ENCODE measurements at places on chromosomes 3 and 15.
A peak's percentile ranks its signal among the peaks of the same experiment; 100 is the strongest.

- no peak for DNase-seq
These were observed at the start of gene BOC for GRCh38 chr3:113211330-113212149. TSS of gene BOC (plus strand) at chr3:113211557. CDS start at chr3:113249803, 38,246 bp downstream.

- DNase-seq, result no peak
These were observed 82.9 kb downstream of the MYO9A start for GRCh38 chr15:72034859-72035650.

GRCh38 chr3:112629425-112629824 is 11.5 kb downstream of the CCDC80 start:
- DNase-seq, result no peak

GRCh38 chr3:124532071-124532470 is 198.2 kb upstream of the UMPS start:
- DNase-seq, result no peak

- DNase-seq, result no peak
These were observed 5.5 kb upstream of the CFAP100 start for GRCh38 chr3:126389112-126389793.

GRCh38 chr3:170180079-170180907 is 1.2 kb downstream of the PHC3 start:
- DNase-seq, result no peak

DNA sequence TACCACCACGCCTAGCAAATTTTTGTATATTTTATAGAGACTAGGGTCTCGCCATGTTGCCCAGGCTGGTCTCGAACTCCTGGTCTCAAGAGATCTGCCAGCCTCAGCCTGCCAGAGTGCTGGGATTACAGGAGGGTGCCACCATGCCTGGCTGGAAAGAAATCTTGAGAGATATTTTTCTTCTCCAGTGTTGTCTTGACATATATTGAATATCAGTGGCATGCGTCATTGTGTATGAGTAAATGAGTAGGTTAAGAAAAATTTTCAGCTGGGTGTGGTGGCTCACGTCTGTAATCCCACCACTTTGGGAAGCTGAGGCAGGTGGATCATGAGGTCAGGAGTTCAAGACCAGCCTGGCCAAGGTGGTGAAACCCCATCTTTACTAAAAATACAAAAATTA is 3.5 kb upstream of the PIF1 start:
- DNase-seq, result no peak

DNA sequence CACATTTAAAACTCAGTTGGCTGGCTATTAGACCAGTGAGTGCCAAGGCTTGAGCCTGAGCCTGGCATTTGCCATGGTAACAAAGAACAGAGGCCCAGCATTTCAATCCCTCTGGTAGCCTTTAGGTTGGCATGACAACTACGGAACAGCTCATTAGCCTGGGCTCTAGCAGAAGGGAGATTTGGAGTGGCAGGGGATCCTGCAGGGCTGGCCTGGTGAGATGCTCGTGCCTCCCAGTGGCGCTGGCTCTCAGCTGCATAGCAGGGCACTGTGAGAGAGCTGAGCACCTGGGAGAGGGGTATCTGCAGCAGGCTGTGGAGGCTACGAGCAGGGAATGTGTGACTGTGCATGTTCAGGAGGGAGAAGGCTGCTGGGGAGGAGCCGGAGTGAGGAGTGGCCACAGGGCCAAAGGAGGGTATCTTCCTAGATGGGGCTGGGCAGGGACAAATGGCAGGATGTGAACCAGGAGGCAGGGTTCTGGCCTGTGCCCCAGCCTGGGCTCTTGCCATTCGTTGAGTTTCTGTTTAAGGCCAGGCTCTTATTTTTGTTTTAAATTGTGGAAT is 5.6 kb upstream of the ABTB1 start:
- DNase-seq, result peak; percentile 76

DNA sequence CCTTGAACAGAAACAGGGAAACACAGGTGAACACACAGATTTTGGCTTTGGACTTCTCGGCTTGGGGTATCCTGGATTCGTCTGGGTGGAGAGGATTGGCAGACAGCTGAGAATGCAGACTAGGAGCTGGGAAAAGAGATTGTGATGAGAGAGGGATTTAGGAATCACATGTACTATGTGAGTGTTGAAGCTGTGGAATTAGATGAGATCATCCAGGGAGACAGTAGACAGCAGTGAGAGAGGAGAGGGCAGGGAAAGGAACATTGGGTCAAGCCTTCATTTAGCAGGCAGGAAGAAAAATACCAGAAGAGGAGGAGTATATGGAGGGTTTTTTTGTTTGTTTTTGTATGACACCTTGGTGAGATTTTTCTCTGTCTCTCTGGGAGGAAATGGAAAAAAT is 262.1 kb upstream of the TBL1XR1 start:
- DNase-seq, result no peak

DNA sequence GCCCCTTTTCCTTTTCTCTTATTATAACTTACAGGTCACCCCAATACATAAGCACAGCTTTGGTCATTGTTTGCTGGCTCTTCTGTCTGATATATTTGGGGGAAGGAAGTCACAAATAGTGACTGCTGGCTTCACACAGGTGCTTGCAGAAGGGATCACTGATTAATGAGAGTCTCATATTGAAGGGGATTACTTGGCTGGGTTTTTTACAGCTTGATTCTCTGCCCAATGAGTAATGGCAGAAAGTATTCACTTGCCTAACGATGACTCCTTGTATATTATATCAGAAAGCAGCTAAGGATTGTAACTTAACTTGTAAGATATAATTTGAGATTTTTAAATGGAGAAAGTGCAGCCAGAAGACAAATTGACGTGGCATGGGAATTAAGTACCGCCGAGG is 119.3 kb upstream of the PFN2 start:
- no peak for DNase-seq

DNA sequence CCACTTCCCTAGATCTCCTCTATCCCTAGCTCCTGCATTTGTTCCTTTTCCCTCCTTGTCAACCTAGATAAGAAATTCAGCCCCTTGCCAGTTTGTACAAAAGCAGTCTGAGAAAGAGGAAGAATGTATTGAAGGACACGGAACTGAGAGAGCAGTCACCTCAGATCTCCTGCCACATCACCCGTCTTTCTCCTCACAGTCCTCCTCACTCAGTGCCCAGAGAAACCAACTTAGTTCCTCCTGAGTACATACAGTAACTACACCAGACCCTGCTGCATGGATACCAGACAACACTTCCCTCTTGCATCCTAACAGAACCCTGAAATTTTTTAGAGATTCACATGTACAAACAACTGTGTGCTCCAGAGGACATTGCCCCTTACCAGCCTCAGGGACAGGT is 563.6 kb upstream of the ADAMTS9 start:
- DNase-seq, result no peak

DNA sequence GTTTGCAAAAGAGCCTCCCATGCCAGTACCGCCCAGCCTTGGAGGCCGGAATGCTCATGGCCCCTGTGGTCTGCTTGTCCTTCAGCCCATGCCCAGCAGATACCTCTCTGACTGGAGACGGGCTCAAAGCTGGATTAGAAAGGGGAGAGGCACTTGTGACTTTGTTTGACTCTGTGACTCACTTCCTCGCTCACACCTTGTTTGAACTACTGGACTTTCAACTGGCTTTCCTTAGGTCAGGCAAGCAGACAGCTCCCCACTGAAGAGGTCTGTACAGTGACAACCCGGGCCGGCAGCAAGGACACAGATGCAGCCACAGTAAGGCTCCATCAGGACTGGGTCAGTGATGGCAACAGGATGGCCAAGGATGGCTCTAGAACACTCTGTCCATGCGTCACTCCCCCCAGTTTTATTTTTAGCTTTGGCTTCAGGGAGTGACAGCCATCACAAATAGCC is 98.6 kb upstream of the ABHD17C start:
- no peak for DNase-seq

GRCh38 chr15:76184650-76185035 is 124.9 kb downstream of the TMEM266 start:
- DNase-seq, result no peak

- no peak for DNase-seq
These were observed 293.2 kb downstream of the CNTN4 start for GRCh38 chr3:2391896-2392295.

GRCh38 chr3:40924559-40925141 is 274.7 kb upstream of the CTNNB1 start:
- DNase-seq, result no peak

DNA sequence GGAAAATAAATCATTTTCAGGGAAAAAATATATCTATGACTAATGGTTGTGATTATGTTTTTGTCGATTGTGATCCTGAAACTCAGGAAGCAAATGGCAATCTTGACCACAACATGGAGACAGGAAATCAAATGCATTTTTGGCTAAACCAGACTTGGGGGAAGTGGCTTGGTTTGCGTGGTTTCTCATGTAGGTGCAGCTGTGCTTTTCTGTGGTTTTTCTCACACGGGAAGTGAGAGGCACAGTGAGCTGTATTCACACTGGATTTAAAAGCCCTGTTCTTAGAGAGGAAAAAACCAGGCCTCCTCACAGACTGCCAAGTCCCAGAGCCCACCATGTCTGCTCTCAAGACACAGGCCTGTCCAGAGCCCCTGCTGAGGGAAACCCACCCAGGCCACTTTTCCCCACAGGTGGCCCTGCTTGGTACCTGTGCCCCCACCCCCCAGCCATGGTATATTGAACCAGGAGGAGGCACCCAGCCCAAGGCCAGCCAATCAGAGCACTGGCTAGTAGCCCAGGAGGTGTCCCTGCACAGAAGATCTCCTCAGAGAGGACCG is 46.1 kb downstream of the BTD start:
- no peak for DNase-seq

DNA sequence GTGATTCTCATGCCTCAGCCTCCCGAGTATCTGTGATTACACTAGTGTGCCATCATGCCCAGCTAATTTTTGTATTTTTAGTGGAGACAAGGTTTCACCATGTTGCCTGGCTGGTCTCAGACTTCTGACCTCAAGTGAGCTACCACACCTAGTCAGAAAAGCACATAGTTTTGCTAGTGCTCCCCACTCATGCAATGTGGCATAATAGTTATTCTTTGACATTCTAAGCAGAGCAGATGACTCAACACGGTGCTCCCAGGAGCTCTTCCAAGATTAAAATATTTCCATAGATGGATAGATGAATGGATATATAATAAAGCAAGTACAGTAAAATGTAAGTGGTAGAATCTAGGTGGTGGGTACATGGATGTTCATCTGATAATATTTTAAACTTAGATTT is 53.1 kb upstream of the GK5 start:
- no peak for DNase-seq

DNA sequence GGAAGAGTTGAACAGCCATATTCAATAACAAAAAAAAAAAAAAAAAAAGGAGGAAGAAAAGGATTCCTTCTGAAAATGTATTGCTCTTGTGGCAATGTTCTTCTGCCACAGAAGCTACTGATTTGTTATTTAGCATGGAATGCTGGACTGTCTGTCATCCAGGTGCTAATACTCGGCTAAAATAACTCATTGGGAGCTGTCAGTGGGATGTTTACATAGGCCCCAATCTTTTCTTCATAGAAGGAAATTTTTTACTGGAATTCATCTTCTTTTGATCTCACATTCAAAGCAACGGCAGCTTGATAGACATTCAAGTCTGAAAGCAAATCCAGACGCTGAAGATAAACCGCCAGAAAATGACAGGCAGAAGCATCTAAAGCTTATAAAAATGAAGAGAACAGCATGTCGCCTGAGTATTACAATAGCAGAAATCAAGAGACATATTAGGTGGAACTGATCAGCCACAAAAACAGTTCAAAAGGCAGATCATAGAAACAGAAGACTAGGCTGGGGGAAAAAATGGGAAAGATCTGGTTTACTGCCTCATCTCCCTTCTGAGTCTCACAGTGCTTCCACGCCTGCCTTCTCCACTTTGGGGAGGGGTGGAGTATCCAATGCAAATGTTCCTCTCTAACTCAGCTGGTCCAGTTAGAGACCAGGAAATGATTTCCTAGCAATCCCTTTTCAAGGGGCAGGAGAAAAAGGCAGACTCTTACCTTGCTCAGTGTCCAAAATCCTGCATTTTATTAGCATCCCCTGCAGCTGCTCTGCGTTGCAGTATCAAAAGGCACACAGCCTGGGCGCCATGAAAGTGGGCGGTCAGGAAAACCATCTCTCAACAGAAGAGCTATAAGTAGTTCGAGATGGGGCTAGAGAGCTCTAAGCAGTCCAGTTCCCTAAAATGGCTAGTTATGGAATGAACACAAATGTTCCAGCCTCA is 451.9 kb downstream of the FOXP1 start:
- DNase-seq, result no peak

- no peak for DNase-seq
These were observed 734.2 kb downstream of the MCTP2 start for GRCh38 chr15:94965593-94965992.

DNA sequence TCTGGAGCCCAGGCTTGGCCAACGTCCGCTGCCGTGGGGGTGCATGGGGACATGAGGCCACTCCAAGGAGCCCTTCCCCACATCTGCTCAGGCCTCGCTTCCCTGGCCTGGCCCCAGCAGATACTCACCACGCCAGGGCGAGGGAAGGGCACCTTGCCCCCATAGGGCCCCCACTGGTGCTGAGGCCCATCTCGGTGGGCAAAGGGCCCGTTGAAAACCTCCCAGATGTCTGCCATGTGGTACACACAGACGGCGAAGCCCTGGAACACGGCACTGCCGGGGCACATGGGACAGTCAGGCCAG is 4.7 kb downstream of the SEMA3G start:
- no peak for DNase-seq

DNA sequence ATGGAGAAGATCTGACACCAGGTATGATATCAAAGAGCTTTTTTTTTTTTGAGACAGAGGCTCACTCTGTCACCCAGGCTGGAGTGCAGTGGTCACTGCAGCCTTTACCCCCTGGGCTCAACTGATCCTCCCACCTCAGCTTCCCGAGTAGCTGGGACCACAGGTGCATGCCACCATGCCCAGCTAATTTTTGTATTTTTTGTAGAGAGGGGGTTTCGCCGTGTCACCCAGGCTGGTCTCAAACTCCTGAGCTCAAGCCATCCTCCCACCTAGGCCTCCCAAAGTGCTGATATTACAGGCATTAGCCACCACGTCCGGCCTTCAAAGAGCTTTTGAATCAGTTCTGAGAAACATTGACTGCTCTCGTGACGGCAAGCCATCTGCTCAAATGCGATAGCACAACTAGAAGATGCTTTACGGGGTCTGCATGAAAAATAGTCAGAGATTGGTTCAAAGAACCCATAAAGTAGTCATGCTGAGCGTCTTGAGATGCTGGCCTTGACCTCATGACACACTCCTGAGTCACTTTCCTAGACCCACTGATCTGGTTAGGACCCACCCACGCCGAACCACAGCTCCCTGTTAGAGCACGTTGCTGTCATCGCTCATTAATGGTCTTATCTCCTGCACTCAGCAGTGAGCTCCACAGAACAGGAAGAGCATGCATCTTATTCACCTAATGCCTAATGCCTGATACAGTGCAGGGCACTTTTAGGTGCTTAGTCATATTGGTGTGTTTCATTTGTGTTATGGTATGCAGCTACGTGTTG is 57.0 kb upstream of the NR2F2 start:
- DNase-seq, result no peak
